Retina (tissue), 1 donor: ENCODE measurements at places on chromosomes 11 and 22.
A peak's percentile ranks its signal among the peaks of the same experiment; 100 is the strongest.

DNA sequence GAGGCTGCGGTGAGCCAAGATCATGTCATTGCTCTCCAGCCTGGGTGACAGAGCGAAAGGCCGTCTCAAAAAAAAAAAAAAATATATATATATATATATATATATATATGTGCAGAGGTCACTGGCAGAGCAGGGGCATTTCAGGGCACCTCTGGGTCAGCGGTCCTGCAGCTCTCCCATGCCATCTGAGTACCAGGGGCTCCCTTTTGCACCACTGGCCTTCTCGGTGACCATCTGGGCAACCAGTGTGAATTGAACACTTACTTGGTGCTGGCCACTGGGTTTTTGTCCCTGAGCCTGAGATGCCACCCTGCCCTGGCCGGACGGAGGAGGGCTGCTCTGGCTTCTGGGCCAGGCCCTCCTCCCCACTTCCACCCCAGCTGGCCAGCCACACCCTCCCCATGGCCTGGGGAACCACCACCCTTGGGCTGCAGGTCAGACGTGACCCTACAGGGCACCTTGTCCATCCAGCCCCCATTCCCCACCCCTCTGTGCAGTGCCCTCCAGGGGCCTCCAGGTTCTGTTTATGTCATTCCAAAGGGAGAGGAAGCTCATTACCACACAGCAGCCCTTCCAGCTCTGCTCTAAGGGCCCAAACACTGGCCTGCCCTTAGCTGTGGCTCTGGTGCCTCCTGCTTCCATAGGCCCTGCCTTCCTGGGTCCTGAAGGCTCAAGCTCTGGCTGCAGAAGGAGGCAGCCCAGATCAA is 10.3 kb downstream of the MAPK8IP1 start:
- no peak for DNase-seq

GRCh38 chr22:47046411-47047065 is 284.1 kb downstream of the TBC1D22A start:
- DNase-seq, result no peak

DNA sequence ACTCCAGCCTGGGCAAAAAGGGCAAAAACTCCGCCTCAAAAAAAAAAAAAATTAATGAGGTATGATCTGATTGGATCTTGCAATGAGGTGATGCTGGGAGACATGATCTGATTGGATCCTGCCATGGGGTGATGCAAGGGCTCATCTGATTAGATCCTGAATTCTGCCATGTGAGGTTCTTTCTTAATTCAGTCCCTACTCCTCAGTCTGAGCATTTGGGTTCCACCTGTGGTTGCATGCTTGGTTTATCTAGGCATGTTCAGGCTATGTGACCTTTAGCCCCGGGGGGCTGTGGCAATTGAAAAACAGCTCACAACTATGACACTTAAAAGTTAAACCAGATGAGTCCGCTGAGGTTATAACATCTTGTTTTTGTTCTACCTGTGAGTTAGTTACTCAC is 4.8 kb upstream of the TRIM6 start:
- DNase-seq, result no peak

- DNase-seq, result no peak
Measured at GRCh38 chr22:26615149-26615548, 2.7 kb downstream of the CRYBB1 start.

GRCh38 chr11:93668171-93668570 is 6.7 kb downstream of the CEP295 start:
- DNase-seq, result no peak

- no peak for DNase-seq
Measured at GRCh38 chr11:128938156-128938885, 4.3 kb downstream of the TP53AIP1 start.

- no peak for DNase-seq
Measured at GRCh38 chr11:76601724-76602123, 68.8 kb downstream of the LRRC32 start.

GRCh38 chr22:47806894-47807293 is 1044.4 kb downstream of the TBC1D22A start:
- DNase-seq, result no peak

DNA sequence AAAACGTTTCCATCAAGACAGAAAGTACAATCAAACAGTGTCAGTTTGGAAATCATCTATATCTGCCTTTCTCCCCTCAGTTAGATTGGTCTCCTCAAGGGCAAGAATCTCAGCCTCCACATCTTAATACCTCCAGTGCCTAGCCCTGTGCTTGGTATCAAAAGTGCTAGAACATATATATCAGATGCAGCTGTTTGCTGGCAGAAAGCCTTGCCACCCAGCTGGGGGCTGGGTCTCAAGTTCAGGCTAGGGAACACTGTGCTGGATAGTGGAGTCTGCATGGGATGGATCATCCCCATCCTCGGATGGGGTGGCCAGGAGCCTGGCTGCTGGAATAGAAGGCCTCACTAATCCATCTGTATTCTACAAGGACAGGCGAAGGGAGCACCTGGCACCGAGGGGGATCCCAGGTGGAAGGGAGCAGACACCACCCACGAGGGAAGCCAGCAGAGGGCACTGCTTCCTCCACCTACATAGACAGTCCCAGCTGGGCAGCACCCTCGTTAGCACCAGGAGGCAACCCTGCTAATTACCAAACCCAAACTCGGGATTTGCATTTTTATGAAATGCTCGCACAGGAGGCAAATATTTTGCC is 602.2 kb downstream of the BUD13 start:
- peak; percentile 10 for DNase-seq

- no peak for DNase-seq
Measured at GRCh38 chr22:35089139-35089538, 23.2 kb downstream of the ISX start.

DNA sequence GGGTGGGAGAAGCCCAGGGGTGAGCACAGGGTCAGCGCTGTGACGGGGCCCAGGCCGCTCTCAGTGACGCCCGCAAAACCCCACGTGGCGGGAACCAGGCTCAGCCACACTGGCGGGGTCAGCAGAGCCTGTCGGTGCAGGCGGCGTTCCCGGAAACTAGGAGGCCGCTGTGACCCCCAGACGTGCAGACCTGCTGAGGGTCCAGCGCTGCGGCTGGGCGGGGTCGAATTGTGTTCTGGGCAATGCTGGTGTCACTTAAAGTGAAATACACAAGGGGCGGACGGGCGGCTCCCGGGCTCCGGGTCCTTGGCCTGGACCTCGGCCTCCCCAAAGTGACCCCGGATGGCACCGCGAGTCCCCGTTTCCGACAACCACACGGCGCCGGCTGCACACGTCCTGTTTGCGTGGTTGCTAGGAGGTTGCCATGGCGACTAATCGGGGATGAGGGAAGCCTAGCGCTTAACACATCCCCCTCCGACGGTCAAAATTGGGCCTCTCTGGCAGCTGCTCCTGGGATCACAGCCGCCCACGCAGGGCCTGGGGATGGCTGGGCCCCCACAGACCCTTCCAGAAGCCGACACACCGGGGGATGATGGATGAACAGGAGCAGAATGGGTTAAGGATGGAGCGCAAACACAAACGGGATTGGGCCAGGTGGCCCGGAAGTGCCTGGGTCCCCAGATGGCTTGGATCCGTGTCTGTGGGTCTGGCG is 81.7 kb upstream of the PRR5 start:
- peak; percentile 96 for DNase-seq

- DNase-seq, result no peak
Measured at GRCh38 chr11:115237578-115237977, 266.6 kb downstream of the CADM1 start.

- no peak for DNase-seq
Measured at GRCh38 chr11:65785319-65786007, 1.4 kb upstream of the OVOL1 start.

- DNase-seq, result no peak
Measured at GRCh38 chr11:95092549-95093324, 3.1 kb downstream of the ENDOD1 start.

DNA sequence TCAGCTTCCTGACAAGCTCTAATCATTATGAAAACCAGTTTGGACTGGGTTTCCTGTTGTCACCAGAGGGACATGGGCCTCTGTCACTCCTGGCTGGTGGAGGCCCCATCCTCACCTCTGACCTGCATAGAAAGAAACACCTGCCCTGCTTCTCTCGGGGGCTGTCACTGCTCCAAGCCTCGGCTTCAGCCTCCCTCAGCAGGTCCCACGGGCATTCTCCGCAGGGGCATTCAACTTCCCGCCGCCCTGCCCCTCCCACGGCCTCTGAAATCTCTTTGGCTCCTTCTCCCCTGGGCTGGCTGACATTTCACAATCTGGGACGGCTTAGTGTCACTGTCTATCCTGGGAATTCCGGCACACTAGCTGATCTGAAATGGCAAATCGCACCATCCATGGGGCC is 257.9 kb downstream of the CTTN start:
- DNase-seq, result no peak

GRCh38 chr11:88119561-88119960 is 55.7 kb downstream of the RAB38 start:
- DNase-seq, result no peak

GRCh38 chr11:93579187-93579751 is 36.1 kb upstream of the SMCO4 start:
- no peak for DNase-seq

DNA sequence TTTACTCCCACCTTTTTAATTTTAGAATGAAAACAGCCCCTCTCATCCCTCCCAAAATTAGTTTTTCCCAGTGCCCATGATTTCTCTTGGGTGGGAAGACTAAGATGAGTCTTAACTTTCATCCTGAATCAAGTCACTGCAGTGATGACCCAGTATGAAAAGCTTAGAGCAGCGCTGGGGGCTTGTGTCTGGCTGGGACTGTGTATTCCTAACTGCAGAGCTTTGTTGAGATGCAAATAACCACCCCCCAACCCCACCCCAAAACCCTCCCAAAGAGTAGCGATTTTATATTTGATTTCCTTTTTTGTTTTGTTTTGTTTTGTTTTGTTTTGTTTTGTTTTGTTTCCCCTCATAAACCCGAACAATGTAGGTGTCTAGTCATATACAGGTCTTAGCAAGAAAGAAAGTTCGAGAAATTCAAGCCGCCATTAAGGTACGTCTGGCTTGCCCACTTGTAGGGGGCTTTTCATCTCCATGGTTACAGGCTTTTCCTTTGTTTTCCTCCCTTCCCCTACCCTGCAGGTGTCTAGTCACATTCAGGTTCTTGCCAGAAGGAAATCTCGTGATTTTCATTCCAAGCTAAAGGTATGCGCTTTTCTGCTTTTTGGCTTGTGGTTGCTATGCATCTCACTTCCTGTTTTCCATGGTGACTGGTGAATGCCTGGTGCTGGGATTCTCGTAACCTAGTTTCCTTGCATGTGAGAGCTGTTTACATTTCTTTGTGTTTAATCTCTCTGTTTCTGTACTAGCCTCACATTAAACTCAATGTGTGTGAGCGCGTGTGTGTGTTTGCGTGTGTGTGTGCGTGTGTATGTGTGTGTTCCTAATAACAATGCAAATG is 144.6 kb upstream of the RASSF10 start:
- DNase-seq, result peak; percentile 60

DNA sequence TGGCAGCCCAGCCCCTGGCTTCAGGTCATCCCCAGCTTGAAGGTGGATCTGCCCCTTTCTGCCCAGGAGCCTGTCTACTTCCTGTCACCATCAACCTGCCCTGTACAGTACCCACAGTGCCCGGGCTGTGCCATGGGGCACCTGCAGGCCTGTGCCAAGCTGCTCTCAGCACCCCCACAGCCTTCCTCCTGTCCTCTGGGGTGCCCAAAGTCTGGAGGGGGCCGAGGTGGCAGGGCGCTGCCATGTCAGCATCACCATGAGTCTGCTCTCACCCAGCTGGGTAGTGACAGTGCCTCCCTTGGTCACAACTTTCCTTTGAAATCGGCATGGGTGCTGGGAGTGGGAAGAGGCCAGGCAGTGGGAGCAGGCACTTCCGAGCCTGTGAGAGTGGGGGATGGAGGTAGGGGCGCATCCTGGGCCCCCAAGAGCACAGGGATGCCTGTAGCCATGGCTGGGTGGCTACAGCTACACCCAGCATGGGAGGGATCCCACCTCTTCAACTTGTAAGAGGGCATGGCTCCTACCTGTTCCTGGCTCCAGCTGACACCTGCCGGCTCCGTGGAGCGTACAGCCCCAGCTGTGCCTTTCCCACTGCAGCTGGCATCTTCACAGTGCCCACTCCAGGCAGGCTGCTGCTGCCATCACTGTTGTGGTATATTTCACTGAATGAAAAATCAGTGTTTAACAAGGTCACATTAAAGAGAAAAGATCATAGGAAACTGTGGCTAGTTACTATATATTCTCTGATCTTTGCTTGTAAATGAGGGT is 42.9 kb downstream of the RNF169 start:
- DNase-seq, result no peak

GRCh38 chr11:76997512-76997911 is 36.7 kb upstream of the B3GNT6 start:
- no peak for DNase-seq

- no peak for DNase-seq
Measured at GRCh38 chr11:26849036-26849435, 127.2 kb upstream of the SLC5A12 start.

DNA sequence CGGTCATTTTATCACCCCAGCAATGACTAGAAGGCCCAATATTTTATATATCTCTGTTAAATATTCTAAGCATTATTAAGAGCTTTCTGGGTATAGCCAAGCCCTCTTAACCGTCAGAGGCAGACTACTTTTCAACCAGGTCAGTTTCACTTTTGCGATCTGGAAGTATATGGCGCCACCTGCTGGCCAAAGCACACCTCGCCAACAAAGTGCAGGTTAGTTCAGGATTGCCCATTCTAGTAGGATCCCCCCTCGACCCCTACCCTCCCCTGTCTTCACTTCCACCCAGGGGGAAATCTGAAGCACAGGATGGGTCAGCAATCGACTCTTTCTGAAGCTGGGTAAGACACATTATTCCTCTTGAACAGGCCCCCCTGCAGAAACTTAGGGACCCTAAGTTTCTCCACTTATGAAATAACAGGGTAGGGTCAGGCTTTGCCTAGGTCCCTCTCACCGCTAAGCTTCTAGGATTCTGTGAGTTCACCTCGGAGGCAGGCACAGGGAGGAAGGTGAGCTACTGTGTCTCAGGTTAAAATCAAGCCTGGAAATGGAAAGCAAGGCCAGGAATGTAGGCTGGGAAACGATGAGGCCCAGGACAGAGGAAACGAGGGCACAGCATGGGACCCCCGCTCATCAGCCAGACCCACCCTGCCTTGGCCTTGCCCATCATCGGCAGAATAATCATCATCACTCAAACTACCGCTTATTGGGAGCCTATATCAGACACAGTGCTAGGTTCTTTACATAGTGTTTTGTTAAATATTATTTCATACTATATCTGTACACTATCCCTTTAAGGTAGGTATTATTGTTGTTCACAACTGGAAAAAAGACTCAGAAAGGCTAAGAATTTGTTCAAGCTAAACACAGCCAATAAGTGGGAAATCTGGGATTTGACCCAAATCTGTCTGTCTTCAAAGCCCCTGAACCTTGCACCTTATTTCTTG is 35.6 kb downstream of the KCNJ1 start:
- DNase-seq, result peak; percentile 80

GRCh38 chr22:30392661-30393321 is 4.0 kb upstream of the SEC14L2 start:
- peak; percentile 44 for DNase-seq
